ENCODE measurements at places on chromosomes 13 and 19. TPM values are rescaled to one million over a fixed set of nuclear protein-coding genes. Genes with fewer than 3 reads are reported as not detected.

- DNase-seq, result no peak
These were observed 1.0 kb upstream of the RPS5 start for GRCh38 chr19:58385891-58386575.

- DNase-seq, result no peak
These were observed 3.3 kb downstream of the MATK start for GRCh38 chr19:3782903-3783302.

DNA sequence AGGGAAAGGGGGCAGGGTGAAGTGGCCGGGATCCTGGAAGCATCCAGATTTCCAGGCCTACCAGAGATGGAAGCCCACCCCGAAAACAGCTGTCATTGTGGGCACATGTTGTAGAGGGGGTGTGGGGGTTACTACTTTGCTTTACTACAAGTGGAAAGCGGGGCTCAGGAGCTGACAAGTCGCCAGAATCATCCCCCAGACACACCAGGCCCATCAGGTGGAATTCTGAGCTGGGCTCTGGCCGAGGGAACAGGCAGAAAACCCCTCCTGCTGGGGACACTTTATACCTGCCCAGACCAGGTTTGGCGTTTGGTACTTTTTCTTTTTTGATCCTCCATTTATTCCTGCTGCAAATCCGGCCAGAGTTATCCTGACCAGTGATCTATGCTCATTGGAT is 3.8 kb downstream of the CDX2 start:
- DNase-seq, result no peak

DNA sequence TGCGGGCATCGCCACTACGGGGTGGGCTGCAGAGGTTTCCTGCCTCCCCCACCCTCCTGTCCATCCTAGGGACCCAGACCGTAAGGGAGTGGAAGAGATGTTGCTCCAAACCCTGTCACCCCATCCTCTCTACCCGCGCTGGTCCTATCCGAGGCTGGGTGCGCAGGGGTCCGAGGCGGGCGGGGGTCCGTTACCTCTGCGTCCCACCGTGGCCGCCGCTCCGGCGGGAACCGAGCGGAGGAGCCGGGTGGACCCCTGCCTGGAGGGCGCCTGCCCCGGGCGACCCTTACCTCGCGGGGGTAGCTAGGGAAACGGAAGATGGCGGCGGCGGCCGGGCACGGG is at the start of gene DGKH:
Gene DGKH (plus strand): TSS at position 307 of the 342 bp plus-strand sequence. CDS start 126 bp downstream, outside the sequence.
- DNase-seq, result no peak

DNA sequence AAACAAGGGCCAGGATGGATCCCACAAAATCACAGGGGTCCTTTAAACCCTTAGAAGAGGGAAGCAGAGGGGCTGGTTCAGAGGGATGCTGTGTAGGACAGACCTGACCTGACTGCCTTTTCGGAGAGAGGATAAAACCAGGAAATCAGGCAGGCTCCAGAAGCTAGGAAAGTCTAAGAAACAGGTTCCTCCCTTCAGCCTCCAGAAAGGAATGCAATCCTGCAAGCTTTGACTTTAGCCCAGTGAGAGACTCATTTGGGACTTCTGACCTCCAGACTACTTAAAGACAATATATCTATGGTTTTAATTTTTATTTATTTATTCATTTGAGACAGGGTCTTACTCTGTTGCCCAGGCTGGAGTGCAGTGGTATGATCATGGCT is 5.3 kb downstream of the RAB20 start:
- no peak for DNase-seq

DNA sequence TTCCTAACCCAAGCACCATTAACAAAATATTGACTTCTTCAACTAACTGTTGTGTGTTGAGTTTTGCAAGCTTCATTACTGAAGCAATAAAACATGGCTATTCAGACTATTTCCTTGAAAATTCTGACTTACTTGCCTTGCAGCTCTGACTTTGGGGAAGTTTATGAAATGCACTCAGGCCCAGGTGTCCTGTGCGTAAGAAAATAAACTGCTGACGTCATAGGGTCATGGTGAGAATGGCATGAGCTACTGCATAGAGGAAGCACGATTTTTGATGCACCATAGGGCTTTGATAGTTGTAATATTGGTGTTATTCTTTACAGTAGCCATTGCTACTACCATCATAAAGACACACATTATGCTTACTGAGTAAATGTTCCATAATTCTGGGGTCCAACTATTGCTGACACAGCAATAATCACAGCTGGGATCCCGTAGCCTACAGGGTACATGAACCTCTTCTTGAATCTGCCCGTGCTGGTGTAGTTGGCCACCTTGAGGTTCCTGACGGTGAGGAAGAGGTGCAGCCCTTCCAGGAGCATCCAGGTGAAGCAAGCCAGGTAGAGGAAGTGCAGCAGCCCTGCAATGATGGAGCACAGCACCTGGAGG is 57.9 kb downstream of the MBD3L2B start:
- DNase-seq, result no peak

DNA sequence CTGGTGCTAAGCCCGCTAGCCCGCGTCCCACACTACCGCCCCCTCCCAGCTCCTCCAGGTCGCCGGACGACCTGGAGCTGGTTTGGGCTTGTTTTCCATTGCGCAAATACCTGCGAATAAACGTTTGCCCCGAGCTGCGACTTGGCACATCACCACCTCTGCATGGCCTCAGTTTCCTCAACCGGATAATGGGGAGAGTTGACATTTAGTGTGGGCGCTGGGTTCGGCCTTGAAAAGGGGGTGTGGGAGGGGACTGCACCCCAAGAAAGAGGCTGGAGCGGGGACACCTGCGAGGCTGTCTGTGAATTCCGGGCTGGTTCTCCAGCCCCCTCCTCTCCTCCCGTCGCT is 11.0 kb upstream of the JUND start:
- DNase-seq, result no peak

DNA sequence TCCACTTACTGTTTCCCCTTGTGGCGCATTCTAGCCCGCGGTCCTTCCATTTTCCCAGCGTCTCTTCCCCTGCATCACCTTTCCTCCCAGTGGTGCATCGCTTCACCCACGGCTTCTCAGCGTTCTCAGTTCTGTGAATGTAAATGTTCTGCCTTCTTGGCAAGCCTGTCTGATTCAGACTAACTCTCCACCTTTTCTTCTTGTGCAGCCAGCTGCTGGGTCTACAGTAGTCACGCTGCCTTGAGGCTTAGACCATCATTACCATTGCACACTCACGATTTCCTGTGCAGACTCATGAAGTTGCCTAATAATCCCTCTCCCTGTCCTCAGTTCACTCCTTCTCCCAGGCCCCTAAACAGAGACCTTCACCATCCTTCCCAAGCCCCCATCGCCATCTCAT is 75.0 kb downstream of the DHRS12 start:
- no peak for DNase-seq

- DNase-seq, result no peak
These were observed 59.8 kb upstream of the C1QTNF9 start for GRCh38 chr13:24249624-24250023.

- DNase-seq, result no peak
These were observed 182.8 kb downstream of the MAB21L1 start for GRCh38 chr13:35293579-35294226.

GRCh38 chr19:10320602-10321416 is 5.0 kb upstream of the FDX2 start:
- no peak for DNase-seq

Gene DCT
- polyA plus RNA-seq, result 0.25 TPM

Gene ZNF799
- 9.3 TPM for polyA plus RNA-seq

Gene ARL11
- 0.70 TPM for polyA plus RNA-seq

Gene CXCL17
- not detected for polyA plus RNA-seq

Gene IL12RB1
- polyA plus RNA-seq, result 0.28 TPM

Gene CASP14
- 0.05 TPM for polyA plus RNA-seq

Data from left kidney (tissue), 8 donors.